ENCODE measurements at places on chromosomes 2 and 18.

GRCh38 chr2:139478165-139478914 lies 698.1 kb upstream of the NXPH2 start:
- no peak for DNase-seq

DNA sequence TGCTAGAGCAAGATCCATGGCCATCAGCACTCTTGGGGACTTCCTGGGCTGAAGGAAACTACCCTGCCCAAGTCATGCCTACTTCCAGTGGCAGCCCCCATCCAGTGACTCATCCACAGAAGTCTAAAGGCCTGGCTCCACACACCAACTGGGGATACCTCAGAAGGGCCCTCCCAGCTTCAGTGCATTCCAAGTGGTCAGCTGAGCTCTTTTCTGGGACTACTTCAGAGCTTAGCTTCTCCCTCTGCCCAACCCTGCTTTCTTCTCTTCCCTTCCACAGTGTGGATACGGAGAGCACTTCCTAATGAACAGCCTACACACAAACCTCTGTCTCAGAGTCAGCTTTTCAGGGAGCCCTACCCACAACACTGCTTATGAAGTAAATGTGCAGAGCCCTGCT lies 66.5 kb downstream of the CLHC1 start:
- no peak for DNase-seq

- DNase-seq: no peak
Observed at GRCh38 chr18:12283666-12284065, 24.4 kb upstream of the TUBB6 start.

DNA sequence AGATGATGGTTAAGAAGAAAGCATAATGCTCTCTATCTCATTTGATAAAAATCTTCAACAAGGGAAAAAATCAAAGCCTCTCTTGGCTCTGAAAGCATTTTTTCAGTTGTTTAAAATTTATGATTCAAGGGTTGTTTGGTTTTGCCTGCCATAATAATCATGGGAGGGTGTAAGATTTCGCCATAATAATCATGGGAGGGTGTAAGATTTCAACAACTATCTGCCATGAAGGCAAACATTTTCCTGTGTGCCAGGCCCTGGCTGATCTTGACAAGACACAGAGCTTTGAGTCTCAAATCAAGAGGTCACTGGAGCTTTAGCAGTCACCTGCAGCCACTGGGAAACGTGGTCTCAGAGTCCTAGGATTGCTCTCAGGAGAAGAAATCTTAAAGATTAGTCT lies 175.1 kb upstream of the PIEZO2 start:
- DNase-seq: no peak

DNA sequence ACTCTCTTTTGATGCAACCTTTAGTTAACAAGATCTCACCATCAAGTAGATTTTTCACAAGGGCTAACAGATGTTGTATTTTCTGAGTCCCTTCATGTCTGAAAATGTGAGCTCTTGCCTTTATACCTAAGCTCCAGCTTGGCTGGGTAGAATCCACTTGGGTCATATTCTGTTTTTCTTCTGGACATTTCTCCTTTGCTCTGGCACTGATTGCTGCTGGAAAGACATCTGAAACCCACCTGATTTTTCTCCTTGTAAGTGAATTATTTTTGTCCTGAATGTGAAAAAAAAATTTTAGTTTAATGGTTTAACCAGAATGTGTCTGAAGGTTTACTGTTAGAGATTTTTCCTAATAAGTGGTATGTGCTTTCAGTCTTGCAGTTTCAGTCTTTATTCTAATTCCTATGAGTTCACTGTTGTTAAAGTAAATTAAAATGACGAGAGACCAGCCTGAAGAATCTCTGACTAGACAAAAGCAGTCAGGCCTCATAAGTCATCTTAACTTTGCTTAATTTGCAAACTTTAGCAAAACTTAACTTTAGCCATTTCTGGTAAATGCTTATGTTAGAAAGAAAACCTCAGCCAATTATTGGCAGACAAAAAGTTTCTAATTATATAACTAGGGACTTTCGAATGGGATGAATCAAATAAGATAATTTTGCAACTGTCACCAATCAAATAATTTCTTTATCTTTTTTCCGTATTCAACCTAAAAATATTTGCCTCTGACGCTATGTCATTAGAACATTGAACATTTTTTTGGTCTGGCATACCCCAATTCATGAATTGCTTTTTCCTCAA lies 70.8 kb downstream of the ACAA2 start:
- DNase-seq: no peak

GRCh38 chr18:55224086-55224625 lies 264.9 kb upstream of the CCDC68 start:
- DNase-seq: no peak

DNA sequence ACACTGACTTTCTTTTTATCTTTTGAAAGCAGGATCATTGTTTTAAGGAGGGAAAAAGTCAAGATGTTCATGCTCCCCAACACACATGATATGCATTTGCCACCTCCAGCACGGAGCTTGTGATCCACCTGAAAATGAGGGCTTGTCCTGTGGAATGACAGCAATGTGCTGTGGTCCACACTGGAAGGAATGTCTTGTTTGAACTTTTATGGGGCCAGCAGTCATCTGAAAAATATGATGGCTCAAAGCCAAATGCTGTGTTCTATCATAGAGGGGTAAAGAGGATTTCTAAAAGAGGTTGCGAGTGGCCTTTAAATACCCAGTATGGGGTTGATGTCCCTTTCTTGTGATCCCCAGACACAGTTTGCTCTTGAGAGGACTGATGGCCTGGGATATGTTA lies 226.5 kb upstream of the SPRED2 start:
- no peak for DNase-seq

GRCh38 chr18:22985250-22985649 lies 52.1 kb downstream of the RBBP8 start:
- no peak for DNase-seq

- DNase-seq: no peak
Observed at GRCh38 chr2:31141443-31142085, 3.3 kb upstream of the GALNT14 start.

DNA sequence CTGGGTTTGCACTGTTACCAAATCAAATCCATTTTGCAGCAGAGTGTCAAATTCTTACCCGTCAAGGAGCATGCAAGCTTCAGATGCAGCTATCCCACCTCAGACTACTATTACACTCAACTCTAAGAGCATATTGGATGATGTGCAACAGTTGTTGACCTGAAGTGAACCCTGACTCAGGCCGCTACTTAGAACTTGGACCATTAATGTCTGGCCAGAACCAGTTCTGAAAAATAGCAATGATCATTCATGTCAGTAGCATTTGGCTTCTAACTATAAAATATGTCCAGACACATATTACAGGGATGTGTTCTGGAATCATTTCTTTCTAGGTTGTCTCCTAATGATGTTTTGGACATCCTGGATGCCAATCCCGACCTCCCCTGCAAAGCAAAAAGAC lies 135.5 kb upstream of the PKDCC start:
- DNase-seq: no peak

GRCh38 chr2:174208026-174208425 lies 40.3 kb downstream of the OLA1 start:
- no peak for DNase-seq
